Activated CD4-positive, alpha-beta T cell treated with anti-CD3 and anti-CD28 coated beads for 36 hours (primary cell): ENCODE measurements at places on chromosomes 3 and 15.

- H3K27me3 ChIP-seq: no peaks in the 10 kb centered on the region
- H3K4me1 ChIP-seq: no peaks in the 10 kb centered on the region
- H3K4me3 ChIP-seq: no peak overlapping the region
- H3K36me3 ChIP-seq: no peaks in the 10 kb centered on the region
- no peak overlapping the region for H3K27ac ChIP-seq
Observed at GRCh38 chr15:73072894-73073293, 20.6 kb downstream of the NEO1 start.

DNA sequence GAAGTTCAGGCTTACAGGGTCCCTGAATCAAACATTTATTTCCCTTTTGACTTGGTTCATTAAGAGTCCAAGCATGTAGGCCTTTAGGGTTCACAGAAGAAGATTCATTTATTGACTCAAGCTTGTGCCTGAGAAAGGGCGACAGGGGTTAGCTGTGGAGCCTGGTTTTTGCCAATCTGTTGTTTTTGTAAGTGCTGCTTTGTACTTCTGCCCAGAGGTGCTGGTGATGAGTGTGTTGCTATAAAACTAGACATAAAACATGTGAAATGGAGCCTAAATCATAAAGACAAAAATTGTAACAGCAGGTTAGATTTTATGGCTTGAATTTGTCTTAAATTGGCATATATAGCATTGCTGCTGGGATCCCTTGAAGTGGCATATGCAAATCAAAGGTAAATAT is 308.3 kb upstream of the UBE2E2 start:
- H3K36me3 ChIP-seq: no peaks in the 10 kb centered on the region
- H3K27ac ChIP-seq: no peak overlapping the region

GRCh38 chr3:36248374-36248773 is 131.9 kb upstream of the STAC start:
- no peaks in the 10 kb centered on the region for H3K27me3 ChIP-seq
- no peaks in the 10 kb centered on the region for H3K4me1 ChIP-seq
- H3K27ac ChIP-seq: no peak overlapping the region

GRCh38 chr15:88073391-88073691 is 183.2 kb downstream of the NTRK3 start:
- DNase-seq: no peak
- H3K27ac ChIP-seq: no peak overlapping the region
- H3K4me3 ChIP-seq: no peak overlapping the region
- H3K36me3 ChIP-seq: no peaks in the 10 kb centered on the region

DNA sequence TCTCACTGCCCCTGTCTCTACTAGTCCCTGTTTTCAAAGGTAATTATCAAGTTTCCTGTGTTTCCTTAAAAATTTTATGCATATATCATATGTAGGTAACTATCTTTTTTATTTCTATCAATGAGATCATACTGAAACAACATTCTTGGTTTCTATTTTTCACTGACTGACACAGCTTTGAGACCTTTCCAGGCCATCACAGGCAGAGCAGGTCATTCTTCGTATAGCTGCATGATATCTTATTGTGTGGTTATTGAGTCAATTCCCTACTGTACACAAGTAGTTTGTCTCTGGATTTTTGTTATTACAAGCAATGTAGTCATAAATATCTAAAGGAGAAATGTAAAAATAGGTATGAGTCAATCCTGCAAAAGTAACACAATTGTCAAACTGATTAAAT is 169.6 kb downstream of the CFAP20DC start:
- no peak overlapping the region for H3K4me3 ChIP-seq
- H3K27ac ChIP-seq: no peak overlapping the region
- H3K27me3 ChIP-seq: peaks cover 6% of the 10 kb centered on the region

- H3K4me1 ChIP-seq: no peaks in the 10 kb centered on the region
- no peak overlapping the region for H3K27ac ChIP-seq
- no peak for DNase-seq
- H3K27me3 ChIP-seq: peaks cover 1% of the 10 kb centered on the region
Observed at GRCh38 chr3:2212206-2212605, 113.5 kb downstream of the CNTN4 start.

DNA sequence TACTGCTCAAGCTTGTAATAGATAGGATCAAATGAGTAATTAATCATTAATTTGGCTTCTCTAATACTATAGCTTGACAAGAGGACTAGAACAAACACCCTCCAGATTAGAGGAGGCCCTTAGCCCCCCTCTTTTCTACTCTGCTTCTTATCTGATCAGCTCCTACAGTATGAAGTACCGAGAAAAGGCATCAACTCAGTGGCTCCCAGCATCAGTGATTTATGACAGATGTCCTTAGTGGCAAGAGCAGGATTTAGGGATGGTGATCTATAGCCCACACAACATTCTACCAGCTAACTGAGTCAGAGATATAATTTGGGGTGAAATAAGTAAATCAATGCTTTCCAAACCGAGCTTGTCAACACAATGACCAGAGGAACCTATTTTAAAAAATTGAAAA is 541.1 kb downstream of the NLGN1 start:
- no peaks in the 10 kb centered on the region for H3K27me3 ChIP-seq
- H3K4me1 ChIP-seq: no peaks in the 10 kb centered on the region
- no peak for DNase-seq
- no peak overlapping the region for H3K27ac ChIP-seq

DNA sequence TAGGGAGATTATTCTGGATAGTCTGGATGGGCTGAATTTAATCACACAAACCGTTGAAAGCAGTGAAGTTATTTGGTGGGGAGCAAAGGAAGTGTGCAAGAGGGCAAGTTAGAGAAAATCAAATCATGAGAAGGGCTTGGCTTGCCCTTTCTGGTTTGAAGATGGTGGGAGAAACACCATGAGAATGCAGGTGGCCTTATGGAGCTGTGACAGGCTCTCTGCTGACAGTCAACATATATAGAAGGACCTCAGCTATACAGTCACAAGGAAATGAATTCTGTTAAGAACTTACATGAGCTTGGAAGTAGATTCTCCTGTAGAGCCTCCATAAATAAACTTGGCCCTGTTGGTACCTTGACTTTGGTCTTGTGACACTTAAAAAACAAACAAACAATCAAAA is 72.3 kb downstream of the GMNC start:
- H3K27ac ChIP-seq: no peak overlapping the region
- DNase-seq: no peak
- H3K36me3 ChIP-seq: no peaks in the 10 kb centered on the region
- peaks cover 8% of the 10 kb centered on the region for H3K27me3 ChIP-seq
- no peak overlapping the region for H3K4me3 ChIP-seq
- H3K4me1 ChIP-seq: no peaks in the 10 kb centered on the region

- no peak overlapping the region for H3K4me3 ChIP-seq
- no peaks in the 10 kb centered on the region for H3K27me3 ChIP-seq
- H3K36me3 ChIP-seq: peaks cover 11% of the 10 kb centered on the region
- peaks cover 5% of the 10 kb centered on the region for H3K4me1 ChIP-seq
- H3K27ac ChIP-seq: peak overlapping the region; percentile 30
- DNase-seq: no peak
Observed at GRCh38 chr3:15576475-15576874, 24.9 kb downstream of the HACL1 start.
